Stimulated activated naive CD8-positive, alpha-beta T cell treated with anti-CD3 and anti-CD28 coated beads, Interleukin-15, amount 100 ng/mL, for 72 hours (primary cell): ENCODE measurements at places on chromosomes 3 and 15.

- no peak for DNase-seq
Observed at GRCh38 chr15:75966073-75966472, 46.2 kb downstream of the NRG4 start.

- DNase-seq: no peak
Observed at GRCh38 chr3:52315977-52316764, at the start of gene DNAH1. Gene DNAH1, plus strand, starts transcription at chr3:52316319. Its CDS starts 6,124 bp downstream, at chr3:52322443.

DNA sequence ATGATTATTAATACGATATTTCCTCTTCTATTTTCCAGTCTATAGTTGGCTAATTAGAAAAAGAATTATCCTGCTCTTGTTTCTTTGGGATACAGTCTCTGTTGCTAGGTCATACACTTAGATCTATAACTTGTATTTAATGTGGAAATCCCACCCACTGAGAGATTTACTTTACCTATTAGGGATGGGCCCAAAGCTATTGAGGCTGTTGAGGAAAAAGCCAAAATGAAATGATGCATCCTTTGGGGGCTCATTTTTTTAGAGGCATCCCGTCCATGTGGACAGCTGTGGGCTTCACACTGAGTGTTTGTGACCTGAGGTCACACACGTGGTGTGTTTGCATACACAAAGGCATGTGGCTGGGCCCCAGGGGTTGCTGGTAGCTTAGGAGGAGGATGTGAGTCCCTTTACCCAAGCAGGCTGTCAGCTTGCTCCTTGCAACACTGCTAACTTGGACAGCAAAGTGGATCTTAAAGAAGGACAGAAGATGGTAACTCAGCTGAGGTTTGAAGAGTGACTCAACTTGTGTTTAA lies 477.4 kb downstream of the AGBL1 start:
- DNase-seq: no peak

- no peak for DNase-seq
Observed at GRCh38 chr3:16546186-16547010, 32.9 kb upstream of the RFTN1 start.

- no peak for DNase-seq
Observed at GRCh38 chr15:32717426-32718226, at the start of gene GREM1. Gene GREM1, plus strand, starts transcription at chr15:32718004. Its CDS starts 12,687 bp downstream, at chr15:32730691.

DNA sequence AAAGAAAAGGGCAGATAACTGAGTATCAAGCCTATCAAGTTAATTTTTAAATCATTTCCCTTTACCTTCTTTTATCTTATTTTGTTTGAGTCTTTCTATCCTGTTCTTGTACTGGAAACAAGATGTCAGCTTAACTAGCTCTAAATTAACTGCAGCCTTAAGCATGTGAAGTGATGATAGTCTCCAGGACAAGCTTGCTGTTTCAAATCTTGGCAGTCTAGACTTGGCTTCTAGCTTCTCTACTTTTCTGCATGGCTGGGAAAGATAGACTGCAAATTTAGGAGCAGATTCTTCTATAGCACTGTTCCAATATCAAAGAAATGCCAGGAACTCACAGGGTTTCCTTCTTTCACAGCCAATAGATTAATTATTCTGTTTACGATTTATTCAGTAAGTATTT lies 1034.4 kb downstream of the TUSC7 start:
- DNase-seq: no peak

GRCh38 chr15:74897300-74897701 lies 7.5 kb downstream of the MPI start:
- DNase-seq: no peak

DNA sequence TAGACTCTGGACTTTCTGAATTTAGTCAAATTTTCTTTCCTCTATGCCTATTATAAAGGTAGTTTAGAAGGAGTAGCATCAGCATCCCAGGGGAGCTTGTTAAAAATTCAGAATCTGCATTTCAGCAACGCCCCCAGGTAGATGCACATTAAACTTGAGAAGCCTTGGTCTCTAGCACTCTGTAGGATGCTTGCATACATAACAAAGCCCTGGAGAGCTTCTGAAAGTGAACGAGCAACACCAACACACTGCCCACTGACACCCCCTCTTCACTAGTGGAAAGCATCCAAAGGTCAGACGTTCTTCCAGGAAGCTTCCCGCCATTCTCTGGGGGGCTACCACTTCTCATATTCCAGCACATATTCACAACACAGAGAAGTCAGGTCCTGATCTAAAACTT lies 6.5 kb downstream of the PRICKLE2 start:
- no peak for DNase-seq

DNA sequence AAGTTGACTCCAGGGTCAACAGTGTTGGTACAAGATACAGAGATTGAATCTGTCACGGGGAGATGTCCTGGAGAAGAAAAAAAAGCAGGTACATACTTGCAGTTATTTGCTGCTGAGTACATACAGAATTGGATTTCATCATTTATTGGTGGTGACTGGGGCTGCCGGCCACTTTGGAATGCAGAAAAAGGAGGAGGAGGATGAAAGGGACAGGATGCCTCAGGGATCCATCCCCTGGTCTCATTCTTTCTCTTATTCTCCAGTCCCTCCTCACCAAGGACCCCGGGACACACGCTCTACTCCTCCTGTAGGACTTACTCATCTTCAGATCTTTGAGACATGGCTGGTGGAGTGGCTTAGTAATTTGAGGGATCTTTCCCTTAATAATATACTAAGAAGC lies 30.0 kb upstream of the MEIS2 start:
- DNase-seq: no peak
